ENCODE measurements at places on chromosomes 13 and 19.

- DNase-seq: no peak
These were observed 665.6 kb upstream of the ARGLU1 start for GRCh38 chr13:107233541-107233940.

DNA sequence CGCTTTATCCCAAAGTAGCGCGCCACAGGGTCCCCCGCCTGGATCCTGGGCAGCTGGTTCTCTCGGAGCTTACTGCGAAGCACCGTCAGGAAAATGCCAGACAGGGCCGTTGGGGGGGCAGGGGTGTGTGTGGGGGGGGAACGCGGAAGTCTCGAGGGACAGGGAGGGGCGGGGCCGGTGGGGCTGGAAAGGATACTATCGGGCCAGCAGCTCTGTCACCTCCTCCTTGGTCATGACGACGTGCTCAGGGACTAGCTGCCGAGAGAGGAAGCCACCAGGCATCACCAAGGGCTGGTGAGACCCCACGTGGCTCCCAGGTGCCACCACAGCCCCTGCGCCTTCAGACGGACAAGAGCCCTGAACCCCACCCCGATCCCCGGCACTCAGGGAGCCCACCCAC, 5.3 kb downstream of the POLR2E start:
- no peak for DNase-seq

- DNase-seq: no peak
These were observed 5.4 kb downstream of the DDX39A start for GRCh38 chr19:14413693-14414181.

GRCh38 chr19:54364775-54365257, at the start of gene LAIR1:
Gene LAIR1 (minus strand): TSS chr19:54364931. CDS start chr19:54364804, 127 bp downstream.
- peak; percentile 88 for DNase-seq

- no peak for DNase-seq
These were observed 285.5 kb downstream of the UQCRFS1 start for GRCh38 chr19:28927456-28927855.

GRCh38 chr13:27148900-27149299, 22.7 kb downstream of the USP12 start:
- no peak for DNase-seq

- no peak for DNase-seq
These were observed 720.6 kb downstream of the EFNB2 start for GRCh38 chr13:105814902-105815250.

DNA sequence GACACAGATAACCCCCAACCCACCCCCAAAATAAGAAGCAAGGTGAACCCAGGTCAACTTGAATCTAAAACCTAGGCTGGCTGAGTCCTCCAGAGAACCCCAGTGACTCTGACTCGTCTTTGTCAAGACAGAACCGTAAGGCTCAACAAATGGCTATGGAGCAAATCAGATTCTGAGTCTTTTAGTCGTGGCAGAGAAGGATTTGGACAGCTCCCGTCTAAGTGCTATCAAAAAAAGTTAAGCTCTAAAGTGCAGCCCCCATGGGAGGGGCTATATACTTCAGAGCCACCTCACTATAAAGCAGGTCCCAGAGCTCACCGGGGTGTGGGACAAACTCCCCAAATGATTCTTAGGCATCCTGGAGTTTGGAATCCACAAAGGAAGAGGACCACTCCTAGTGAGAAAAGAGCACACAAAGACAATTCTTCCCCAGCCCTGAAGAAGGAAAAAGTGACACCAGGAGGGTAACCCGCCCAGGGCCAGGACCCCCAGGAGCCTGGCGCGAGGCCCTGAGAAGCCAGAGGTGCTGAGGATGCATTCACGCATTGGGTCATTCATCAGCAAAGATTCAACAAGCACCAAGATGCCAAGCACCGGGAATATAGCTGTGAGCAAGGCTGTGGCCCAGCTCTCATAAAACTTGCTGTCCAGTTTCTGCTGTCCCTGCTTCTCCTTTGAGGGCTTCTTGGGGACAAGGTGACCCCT, 25.4 kb upstream of the C13orf42 start:
- DNase-seq: no peak

DNA sequence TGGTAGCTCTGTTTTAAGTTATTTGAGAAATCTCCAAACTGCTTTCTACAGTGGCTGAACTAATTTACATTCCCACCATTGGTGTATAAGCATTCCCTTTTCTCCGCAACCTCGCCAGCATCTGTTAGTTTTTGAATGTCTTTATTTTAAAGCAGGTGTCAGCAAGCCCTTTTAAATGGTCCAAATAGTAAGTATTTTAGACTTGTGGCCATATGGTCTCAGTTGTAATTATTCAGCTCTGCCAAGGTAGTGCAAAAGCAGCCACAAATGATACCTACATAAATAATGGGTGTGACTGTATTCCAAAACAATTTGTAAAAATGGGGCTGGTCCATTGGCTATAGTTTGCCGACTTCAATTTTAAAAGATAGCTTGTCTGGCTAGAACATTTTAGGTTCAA, 58.7 kb upstream of the TMTC4 start:
- no peak for DNase-seq

DNA sequence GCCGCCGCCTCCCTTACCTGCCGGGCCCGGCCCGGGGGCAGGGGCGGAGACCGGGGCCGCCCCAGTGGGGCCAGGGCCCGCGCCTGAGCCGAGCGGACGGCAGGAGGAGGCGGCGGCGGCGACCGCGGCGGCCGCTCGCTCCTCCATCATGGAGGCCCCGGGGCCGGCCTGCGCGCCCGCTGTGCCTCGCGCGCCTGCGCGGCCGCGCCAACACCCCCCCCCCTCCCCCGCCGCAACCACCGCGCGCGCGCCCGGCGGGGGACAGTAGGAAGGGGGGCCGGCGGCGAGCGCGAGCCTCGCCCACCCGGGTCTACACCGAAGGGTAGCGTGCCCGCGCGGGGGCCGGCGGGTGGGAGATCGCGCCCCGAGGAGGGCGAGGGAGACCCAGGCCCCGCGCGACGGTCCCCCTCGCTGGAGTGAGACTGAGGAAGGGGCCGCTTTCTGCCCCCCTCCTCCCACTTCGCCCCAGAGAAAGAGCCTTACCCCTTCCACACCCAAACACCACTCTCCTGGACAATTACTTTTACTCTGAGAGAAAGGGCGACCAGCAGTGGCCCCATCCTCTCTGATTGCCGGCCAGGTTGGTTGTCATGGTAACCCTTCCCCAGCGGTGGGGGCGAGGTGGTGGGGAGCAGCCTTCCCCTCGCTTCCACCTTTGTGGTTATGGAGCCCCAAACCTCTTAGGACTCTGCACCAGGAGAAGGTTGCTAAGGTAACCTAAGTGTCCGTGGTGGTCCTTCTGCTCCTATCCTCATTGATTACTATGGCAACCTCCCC, at the start of gene STRN4:
STRN4 (minus strand) TSS at position 170 of the 777 bp plus-strand sequence; CDS start at position 150, 20 bp downstream.
- no peak for DNase-seq

DNA sequence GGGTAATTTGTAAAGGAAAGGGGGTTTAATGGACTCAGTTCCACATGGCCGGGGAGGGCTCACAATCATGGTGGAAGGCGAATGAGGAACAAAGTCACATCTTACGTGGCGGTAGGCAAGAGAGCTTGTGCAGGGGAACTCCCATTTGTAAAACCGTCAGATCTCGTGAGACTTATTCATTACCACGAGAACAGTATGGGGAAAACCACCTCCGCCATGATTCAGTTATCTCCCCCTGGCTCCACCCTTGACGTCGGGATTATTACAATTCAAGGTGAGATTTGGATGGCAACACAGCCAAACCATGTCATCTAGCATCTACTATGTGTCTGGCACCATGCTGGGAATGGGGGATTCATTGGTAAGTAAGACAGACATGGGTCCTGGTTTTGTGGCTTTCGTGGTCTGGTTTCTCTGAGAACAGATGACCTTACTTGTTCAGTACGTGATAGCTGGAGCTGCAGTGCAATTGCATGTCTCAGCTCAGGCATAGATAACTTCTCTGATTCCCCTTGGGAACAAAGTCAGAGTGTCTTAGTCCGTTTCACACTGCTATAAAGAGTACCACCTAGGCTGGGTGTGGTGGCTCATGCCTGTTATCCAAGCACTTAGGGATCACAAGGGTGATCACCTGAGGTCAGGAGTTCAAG, 8.3 kb downstream of the ZNF554 start:
- peak; percentile 41 for DNase-seq

- no peak for DNase-seq
These were observed 51.0 kb upstream of the DOCK9 start for GRCh38 chr13:99028890-99029289.

DNA sequence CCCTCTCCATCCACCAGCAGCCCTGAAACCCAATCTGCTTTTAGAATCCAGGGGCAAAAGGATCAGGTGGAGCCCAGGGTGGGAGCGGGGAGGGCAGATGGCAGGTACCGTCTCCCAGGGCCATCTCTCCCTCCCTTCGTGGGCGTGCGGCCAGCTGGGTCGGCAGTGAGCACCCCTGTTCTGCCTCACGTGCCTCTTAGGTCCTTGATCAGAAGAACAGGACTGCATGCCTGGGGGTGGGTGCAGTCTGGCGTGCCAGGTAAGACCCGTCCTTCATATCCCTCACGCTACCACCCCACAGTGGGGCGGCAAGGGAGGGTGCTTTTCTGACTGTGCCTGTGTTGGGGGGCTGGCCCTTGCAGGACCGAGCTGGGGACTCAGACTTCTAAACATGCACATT, 2.0 kb downstream of the SLC8A2 start:
- no peak for DNase-seq

DNA sequence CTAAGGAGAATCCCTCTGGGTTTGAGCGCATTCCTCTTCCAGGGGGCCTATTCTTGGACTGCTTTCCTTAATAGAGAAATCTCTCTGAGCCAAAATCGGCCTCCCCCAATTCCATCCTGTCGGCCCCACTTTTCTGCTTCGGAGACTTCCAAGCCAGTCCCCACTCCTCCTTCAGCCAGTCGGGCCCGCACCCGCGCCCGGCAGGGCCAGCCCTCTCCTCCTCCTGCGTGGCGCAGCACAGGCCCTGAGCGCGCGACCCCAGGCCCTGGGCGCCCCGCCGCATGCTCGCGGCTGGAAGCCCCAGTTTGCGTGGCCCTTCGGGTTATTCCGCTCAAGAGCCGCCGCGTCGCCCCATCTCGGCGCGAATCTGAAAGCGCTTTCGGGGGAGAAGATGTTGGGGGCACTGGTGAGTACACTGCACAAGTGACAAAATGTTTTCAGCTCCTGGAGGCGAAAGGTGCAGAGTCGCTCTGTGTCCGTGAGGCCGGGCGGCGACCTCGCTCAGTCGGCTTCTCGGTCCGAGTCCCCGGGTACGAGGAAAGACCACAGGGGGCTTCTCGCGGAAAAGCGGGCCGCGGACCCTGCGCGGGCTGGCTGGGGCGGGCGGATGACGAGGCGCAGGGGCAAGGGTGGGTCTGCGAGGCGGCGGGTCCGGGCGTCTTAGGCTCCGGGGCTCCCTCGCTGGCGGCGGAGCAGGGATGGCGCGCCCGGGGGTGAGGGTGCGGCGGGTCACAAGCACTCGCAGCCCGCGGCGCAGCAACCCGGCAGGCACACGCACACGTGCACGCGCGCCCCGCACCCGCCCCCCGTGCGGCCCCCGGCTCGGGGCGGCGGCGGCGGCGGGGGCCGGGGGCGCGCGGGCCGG, at the start of gene IL17D:
IL17D (plus strand) TSS at position 785 of the 865 bp plus-strand sequence. CDS start 303 bp downstream, outside the sequence.
- peak; percentile 57 for DNase-seq

DNA sequence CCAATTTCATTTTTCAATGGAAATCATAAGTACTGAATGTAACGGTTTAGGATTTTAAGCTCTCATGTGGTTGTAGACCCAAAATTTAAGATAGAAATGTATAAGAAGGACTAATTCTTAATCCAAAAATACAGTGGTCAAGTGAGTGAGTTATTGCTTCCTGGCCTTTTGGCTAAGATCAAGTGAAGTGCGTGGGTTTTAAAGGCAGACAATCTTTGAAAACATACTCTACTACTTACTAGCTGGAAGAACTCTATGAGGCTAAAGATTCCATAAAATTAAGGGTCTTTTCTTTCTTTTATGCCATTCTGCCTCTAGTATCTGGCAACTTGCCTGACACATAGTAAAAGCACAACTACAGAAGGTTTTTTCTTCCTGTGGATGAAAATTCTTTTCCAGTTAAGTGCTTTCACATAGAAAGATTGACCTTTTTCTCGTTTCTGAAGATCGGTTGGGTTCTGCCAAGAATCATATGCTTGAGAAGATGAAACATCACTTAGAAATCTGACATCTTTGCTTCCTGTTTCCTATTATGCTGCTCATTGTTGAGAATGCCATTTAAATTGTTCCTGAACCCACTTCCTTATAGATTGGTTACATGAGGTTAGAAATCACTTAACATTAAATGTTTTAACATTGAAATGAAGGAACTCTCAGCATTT, 26.4 kb upstream of the SCEL start:
- peak; percentile 6 for DNase-seq

DNA sequence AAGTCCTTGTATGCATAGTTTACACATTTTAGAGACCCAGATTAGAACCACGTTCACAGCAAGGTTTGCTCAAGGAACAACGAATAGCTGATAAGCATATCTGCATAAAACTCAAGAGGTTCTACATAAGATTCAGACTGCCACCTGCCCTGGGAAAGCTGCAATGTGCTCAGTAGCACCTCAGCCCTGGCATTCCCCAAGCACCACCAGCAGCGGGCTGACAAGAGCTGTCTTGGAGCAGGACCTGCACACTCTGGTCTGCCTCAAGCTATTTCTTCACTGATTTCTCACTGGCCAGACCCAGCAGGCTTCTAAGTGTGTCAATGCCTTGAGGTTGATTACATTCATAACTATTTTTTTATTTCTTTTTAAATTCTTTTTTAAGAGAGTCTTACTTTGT, 65.8 kb upstream of the UQCRFS1 start:
- DNase-seq: no peak

DNA sequence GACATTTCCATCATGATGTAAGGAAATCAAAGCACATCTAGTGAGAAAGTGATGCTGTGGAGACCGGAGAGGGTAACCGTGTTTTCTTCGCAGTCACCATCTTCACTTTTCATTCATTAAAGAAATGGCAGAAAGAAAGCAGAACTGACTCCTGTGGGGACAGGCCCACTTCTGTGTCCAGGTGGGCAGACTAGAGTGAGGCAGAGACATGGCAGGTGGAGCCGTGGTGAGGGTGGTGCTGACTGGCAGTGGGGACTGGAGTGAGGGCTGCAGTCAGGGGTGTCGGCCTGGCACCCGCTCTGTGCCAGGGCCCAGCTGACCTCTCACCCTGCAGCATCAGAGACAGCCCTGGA, 71.4 kb upstream of the MCF2L start:
- DNase-seq: no peak

GRCh38 chr13:100454876-100455275, 133.7 kb downstream of the GGACT start:
- DNase-seq: no peak

GRCh38 chr19:36436531-36436930, 18.1 kb upstream of the ZFP82 start:
- no peak for DNase-seq

DNA sequence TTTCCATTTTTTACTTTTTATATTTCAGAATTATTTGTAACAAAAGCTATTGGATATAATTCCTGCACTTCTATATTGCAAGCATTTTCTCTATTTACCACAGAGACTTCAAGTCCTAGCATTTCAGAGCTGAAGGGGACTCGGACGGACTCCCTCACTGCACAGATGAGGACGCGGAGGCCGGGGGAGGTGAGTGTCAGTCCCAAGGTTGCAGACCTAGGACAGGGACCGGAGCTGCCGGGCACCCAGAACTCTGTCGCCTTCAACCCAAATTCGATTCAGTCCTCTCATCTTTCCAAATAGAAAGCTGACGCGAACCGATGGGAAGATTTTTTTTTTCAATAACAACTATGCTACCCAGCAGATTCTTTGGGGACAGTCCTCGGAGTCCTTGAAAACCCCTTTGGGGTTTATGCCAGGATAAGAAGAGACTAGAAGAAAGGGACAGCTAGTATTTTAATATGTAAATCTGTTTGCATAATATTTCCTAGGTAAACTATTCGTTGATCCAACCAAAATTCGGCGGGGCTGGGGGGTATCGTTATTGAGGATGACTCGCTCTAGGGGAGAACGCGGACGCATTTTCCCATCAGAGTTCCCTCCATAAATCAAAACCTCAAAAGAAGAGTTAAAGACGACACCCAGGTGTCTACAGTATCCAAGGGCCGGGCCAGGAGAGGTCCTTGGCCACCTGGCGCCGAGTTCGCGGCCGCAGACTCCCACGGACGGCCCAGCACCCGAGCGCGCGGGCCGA, 803 bp downstream of the FLT3 start:
- no peak for DNase-seq
